ENCODE measurements at places on chromosomes 5 and 9.
A peak's percentile ranks its signal among the peaks of the same experiment; 100 is the strongest.

DNA sequence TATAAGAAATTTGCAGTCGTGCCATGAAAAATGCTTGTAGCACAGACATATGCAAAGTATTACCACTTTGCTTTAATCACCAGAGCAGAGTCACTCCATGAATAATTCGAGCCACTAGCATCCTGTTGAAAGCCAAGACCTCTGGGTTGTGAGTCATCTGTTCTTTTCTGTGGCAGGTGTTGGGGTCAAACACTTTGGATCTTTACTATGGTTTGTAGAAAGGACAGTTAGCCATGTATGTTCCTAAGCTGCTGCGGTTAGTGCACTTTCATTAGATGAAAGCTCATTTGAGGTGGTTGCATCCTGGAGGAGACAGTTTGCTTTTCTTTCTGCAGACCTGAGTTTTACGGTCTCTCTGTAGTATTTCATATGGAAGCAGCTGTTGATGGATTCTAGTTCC, 223.7 kb downstream of the DMRT2 start:
- DNase-seq = no peak

- DNase-seq = no peak
These were observed 208.2 kb downstream of the DMRTA1 start for GRCh38 chr9:22654833-22655232.

DNA sequence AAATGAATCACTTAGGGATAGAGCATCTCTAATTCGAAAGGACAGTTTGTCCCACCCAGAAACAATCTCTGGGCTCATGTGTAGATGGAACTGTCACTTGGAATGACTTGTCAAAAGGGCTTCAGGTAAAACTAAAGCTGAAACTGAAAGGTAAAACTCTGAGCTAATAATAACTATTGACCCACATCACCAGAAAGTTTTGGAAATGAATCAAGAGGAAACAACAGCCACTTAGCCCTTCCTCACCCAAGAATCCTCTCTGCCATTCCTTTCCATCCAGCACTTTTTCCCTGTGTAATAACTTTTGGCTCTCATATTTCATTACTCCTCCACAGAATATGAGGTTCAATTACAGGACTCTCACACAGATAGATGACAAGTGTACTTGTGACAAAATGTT, 14.0 kb upstream of the GLRX start:
- DNase-seq = no peak

DNA sequence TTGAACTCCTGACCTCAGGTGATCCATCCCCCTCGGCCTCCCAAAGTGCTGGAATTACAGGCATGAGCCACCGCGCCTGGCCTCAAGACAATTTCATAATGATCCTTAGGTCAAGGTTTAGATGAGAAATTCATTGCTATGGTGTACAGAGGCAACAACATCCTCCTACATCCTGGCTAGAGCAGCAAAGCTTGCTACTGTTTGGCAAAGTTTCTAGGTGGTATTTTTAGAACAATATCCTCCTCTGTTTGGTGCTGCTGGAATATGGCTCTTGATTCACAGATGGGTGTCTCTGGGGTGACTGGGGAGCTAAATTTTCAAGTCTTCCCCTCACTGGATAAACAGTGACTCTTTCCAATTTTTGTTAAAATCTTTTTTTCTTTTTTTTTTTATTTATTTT, 30.6 kb downstream of the CRHBP start:
- DNase-seq = no peak

GRCh38 chr5:175282611-175283225, 161.3 kb downstream of the DRD1 start:
- DNase-seq = peak; percentile 20

DNA sequence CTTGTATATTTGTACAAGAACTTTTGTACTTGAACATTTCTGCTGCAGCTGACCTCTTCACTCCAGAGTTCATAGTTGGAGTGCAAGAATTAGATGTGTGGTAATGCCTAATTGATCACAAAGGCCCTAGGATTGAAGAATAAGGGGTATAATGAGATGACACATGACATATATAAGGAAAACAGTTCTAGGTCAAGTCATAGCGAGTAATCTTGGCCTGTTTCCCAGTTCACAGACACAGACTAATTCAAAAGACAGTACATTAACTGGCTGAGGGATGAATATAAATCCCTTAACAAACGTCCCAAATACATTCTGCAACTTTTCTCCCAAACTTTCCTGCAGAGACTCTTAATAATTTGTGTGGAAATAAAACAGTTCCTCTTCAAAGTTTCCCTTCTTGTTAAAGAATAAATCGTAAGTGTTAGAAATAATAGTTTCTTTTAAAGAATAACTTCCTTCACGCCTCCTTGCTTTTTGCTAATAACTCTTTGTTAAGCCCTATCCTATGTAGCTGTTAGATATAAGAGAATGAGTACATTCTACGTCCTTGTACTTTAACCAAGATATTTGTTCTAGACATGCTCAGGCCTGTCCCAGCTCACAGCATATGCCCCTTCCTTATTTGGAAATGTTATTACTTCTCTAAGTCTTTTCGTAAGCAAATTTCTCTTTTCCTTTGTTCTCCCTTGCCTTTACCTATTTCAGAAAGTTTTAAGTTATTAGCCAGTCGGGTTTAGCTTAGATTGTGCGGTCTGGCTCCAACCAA, 556.4 kb upstream of the CTNND2 start:
- no peak for DNase-seq

DNA sequence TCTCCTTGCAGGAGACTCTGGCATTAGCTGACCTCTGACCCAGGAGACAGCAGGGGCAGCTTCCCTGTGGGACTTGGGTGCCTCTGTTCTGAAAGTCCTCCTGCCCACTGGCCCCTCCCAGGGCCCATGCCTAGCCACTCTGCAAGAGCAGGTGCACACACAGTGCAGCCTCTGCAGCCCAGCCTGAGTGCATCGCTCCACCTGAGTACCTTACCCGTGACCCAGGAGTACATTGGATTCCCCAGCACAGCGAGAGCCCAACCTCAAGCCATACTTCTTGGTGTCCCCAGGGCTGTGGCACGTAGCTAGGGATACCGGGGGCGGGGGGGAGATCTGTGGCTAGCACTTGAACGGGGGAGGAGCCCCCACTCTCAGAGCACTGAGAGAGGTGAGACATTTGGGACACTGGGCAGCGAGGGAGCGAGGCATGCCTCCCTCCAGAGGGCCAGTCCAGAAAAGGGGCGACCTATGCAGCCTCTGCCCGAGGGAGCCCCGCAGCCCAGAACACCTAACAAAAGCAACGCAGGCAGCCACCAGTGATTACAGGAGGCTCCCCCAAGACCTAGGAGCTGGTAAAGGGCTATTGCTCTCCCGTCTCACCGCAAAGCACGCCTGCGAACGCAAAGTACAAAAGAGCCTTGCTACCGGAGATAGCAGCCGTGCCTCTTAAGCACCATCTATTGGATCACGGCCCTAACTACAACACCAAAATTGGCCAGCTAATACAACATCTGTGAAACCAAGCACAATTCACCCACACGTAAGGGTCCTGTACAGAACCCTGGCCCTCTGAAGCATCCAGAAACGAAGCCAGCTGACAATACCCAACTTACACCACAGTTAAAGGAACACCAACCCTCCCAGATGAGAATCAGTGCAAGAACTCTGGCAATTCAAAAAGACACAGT, 826 bp upstream of the PRDM9 start:
- peak; percentile 10 for DNase-seq
